CD8-positive, alpha-beta memory T cell (primary cell): ENCODE measurements at places on chromosomes 3 and 15. TPM values are rescaled to one million over a fixed set of nuclear protein-coding genes. Genes with fewer than 3 reads are reported as not detected.

The FBXL2 gene
- not detected for polyA plus RNA-seq

The SOX14 gene
- not detected for polyA plus RNA-seq

The CSNK1G1 gene
- 15.5 TPM for polyA plus RNA-seq

The AVEN gene
- polyA plus RNA-seq: 9.6 TPM

The NOX5 gene
- polyA plus RNA-seq: not detected

The DGKG gene
- polyA plus RNA-seq: not detected

The ZCWPW2 gene
- polyA plus RNA-seq: 0.66 TPM

The PARP9 gene
- 32.5 TPM for polyA plus RNA-seq

The SQOR gene
- polyA plus RNA-seq: 105 TPM

The CPNE9 gene
- polyA plus RNA-seq: not detected

The PLCD1 gene
- 36.4 TPM for polyA plus RNA-seq

The DUOXA1 gene
- polyA plus RNA-seq: 0.29 TPM

The NRG4 gene
- polyA plus RNA-seq: not detected

The TIGIT gene
- 92.8 TPM for polyA plus RNA-seq

The CLDN16 gene
- polyA plus RNA-seq: not detected

The CCR9 gene
- 1.4 TPM for polyA plus RNA-seq

The CXCR6 gene
- 70.8 TPM for polyA plus RNA-seq

The SLC22A13 gene
- polyA plus RNA-seq: 0.12 TPM

The VGLL3 gene
- not detected for polyA plus RNA-seq

The EBLN2 gene
- polyA plus RNA-seq: 0.76 TPM

The C3orf70 gene
- not detected for polyA plus RNA-seq

The LRRC2 gene
- not detected for polyA plus RNA-seq

The ZIC1 gene
- not detected for polyA plus RNA-seq

The TMIE gene
- 0.67 TPM for polyA plus RNA-seq

The GPR27 gene
- polyA plus RNA-seq: 1.8 TPM
